ENCODE measurements at places on chromosomes 1 and 21. TPM values are rescaled to one million over a fixed set of nuclear protein-coding genes. Genes with fewer than 3 reads are reported as not detected.

Gene LAMB3
- total RNA-seq = 112 TPM

Gene TTC4
- total RNA-seq = 14.8 TPM

DNA sequence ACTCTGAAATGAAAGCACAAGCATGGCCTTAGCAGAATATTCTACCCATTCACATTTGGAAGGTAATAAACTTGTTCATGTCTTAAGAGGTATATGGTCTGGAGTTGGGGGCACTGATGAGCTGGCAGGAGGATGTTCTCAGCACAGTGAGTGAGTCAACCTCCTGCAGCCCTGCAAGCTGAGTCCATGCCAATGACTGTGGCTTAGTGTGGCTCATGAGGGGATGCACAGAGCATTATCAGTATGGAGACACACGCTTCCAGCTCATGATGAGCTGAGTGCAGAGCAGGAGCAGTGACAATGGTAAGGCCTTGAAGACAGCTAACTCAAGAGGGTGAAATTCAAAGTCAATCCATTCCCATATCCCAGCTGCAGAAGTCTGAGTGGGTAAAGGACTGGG is 102.3 kb downstream of the TNFSF18 start:
- DNase-seq = no peak

GRCh38 chr1:76876655-76877395 is 9.5 kb downstream of the ST6GALNAC5 start:
- no peak for DNase-seq

DNA sequence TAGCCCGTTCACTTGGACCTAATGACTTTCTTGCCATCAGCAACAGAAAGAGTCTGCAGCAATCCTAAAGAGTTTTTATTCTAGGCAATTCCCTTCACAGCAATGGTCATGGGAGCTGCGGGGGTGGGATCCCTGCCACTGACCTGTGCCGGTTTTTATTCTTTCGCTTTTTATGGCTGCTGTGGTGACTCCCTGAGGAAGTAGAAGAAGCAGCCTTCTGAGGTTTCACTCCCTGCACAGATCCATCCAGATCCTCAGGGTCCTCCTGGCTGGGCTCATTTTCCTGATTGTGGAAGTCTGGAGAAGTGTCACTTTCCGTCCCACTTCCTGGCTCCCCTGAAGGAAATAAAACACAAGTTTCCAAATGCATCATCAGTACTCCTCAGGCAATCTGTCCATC is 12.9 kb downstream of the MEAF6 start:
- DNase-seq = no peak

Gene KIAA1614
- total RNA-seq = 0.26 TPM

Gene SPRR2A
- not detected for total RNA-seq

- no peak for DNase-seq
Measured at GRCh38 chr1:51708911-51709760, 92.2 kb downstream of the OSBPL9 start.
